ENCODE measurements at places on chromosomes 16 and 17.

GRCh38 chr16:28984091-28984490 is 761 bp upstream of the LAT start:
- DNase-seq, result no peak

GRCh38 chr17:40106760-40107521 is 6.6 kb upstream of the NR1D1 start:
- no peak for DNase-seq

DNA sequence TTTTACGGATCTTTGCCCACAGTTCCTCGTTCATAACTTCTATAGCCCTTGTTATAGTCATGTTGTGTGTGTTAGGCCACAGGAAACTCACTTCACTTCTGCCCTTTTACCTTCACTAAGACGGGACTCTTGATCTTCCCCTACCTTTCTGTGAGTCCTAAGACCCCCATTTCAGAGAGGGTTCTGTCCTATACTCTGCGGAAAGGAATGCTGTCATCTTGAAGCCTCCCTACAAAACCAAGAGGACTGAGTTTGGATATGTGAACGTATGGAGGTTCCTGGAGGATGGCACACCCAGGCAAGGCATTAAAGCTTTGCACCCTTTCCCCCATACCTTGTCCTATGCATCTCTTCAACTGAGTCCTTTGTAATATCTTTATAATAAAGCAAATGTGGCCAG is 3.7 kb downstream of the UBB start:
- no peak for DNase-seq

GRCh38 chr17:57671667-57672632 is 73.1 kb downstream of the CCDC182 start:
- peak; percentile 48 for DNase-seq

DNA sequence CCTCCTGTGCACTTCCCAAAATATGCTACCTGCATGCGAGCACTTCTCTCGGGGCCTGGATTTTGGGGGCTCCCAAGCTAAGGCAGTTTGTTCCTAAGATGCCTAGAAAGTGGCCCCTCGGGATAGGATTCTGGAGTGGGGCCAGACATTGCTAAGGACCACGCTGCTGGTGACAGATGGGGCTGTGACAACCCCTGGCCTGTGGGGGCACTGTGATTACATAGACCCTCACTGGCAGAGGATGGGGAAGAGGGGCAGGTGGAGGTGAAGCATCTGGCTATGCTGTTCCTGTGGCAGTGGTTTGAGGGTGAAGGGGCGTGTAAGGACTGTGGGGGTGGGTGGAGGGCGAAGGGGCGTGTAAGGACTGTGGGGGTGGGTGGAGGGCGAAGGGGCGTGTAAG is 128.4 kb downstream of the ENGASE start:
- DNase-seq, result no peak

GRCh38 chr17:9211133-9211765 is 189.9 kb downstream of the NTN1 start:
- no peak for DNase-seq

DNA sequence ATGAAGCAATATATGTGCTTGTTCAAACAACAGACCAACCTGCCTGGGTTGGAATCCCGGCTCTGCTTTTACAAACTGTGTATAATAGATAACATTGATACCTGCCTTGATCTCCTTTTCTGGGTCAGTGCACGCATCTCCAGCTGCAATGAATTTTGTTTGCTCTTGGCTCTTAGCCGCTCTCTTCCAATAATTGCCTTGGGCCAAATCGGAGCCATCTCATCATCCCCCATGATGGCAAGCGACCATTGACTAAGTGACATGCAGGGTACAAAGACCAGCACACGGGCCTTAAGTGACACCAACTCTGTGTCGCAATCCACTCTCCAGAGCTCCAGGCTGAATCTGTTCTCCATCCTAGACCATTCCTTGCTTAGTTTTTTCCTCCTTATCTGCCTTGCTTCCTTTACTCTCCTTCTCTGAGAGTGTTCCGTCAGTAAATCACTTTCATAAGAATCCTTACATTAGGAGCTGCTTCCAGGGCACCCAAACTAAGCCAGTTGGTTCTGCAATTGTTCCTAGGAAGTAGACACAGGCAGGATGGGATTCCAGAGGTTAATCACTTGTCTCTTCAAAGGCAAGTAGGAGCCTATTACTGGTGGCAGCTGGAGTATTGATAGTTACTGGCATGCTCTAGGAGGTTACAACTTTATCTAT is 134.2 kb downstream of the ABCA8 start:
- DNase-seq, result no peak
